ENCODE measurements at places on chromosomes 3 and 15. TPM values are rescaled to one million over a fixed set of nuclear protein-coding genes. Genes with fewer than 3 reads are reported as not detected.

DNA sequence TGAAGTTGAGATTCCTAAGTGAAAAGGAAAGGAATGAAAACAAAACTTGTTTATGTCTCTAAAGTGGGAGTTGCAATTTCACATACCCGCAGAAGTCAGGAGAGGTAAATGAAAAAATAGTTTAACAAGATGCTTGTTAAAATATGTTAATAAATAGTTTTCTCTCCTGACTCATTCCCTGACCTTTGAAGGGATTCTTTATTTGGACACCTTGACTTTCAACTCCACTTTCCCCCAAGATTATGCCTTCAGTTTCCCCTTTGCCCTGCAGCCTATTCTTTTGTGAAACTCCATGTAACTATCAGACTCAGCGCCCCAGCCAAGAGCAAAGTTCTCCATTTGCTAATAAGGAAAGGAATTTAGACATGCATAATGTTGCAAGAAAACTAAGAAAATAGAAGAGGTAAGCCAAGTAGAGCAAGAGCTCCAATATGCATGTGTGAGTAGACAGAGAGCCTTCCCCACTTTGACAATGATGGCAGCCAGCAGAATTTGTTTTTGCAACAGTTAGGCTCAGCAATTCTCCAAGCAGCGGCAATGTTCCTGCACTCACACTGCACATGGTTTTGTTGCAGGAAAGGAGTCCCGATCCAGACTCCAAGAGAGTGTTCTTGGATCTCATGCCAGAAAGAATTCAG is 61.2 kb downstream of the CD200 start:
- no peak for DNase-seq

- DNase-seq = no peak
These were observed 7.2 kb upstream of the MESP1 start for GRCh38 chr15:89758283-89758682.

- DNase-seq = no peak
These were observed 151.0 kb downstream of the MBNL1 start for GRCh38 chr3:152419748-152420147.

The PLA2G4F gene
- total RNA-seq = not detected

- no peak for DNase-seq
These were observed 547 bp downstream of the WNT7A start for GRCh38 chr3:13879102-13879945.

DNA sequence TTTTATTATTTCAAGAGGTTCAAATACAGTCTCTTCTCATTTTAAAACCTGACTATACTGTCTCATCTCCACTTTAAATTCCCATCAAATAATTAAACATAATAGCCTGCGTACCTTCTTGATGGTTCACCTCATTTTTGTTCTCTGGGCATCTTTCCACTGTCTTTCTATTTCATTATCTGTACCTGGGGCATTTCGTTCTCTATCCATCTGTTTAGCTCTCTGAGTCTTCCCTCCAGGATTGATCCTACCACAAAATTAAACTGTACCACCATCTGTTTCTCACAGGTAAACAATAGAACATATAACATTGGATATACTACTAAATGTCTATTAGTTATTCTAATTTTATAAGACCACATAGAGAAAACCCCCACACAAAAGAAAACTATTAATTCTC is 1331.4 kb downstream of the NSUN3 start:
- DNase-seq = peak; percentile 58

The C3orf20 gene
- total RNA-seq = 0.18 TPM

DNA sequence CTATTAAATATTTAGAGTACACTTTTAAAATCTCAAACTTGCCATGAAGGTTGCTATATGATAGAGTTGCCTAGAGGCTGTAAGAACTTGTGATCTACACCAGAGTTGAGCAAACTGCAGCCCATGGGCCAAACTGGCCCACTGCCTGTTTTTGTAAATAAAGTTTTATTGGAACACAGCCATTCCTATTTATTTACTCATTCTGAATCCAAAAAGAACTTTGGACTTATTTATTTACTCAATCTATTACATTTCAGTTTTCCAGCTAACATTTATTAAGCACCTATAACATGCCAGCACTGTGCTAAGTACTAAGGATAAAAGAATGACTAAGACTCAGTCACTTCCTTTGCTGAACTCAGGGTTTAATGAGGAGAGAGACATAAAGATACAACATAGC is 403.6 kb downstream of the ERC2 start:
- no peak for DNase-seq

DNA sequence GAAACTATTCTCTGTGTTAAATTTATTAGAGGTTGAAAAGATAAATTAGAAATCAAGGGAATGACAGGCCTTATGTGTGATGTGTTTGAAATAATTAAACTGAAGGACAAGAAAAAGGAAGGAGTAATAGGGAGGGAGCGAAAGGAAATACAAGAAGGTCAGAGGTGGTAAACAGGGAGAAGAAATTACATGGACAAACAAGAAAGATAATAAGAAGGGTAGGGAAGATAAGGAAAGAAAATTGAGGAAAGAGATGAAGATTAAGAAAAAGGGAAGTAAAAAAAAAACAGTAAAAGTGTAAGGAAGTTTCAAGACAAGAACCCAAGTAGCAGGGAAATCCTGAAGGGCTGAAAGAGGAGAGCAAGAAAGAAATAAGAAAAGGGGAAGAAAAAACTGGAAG is 26.2 kb upstream of the ANXA2 start:
- DNase-seq = no peak

DNA sequence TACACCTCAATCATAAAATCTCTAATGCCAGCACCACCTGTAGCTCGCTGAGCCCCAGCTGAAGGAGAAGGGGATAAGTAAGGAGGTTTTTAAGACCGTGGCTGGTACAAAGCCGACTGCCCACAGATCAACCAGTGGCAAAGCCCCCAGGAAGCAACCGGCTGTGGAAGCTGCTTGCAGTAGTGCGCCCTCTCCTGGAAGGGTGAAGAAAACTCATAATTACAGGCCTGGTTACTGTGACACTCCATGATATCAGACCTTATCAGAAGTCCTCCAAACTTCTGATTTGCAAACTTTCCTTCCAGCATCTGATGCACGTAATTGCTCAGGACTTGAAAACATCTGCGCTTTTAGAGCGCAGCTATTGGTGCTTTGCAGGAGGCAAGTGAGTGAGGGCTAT is 63.1 kb upstream of the MCTP2 start:
- DNase-seq = no peak

The KIF7 gene
- total RNA-seq = 7.3 TPM

The MESP1 gene
- total RNA-seq = 2.1 TPM
